ENCODE measurements at places on chromosomes 4 and X. TPM values are rescaled to one million over a fixed set of nuclear protein-coding genes. Genes with fewer than 3 reads are reported as not detected.

- H3K27ac ChIP-seq, result no peak overlapping the region
- no peak for DNase-seq
- no peaks in the 10 kb centered on the region for H3K4me1 ChIP-seq
- H3K27me3 ChIP-seq, result peaks cover 12% of the 10 kb centered on the region
Measured at GRCh38 chrX:139832718-139833309, 100.0 kb downstream of the ATP11C start.

The ANXA10 gene
- not detected for total RNA-seq

- H3K36me3 ChIP-seq, result no peaks in the 10 kb centered on the region
- no peaks in the 10 kb centered on the region for H3K27me3 ChIP-seq
- H3K4me1 ChIP-seq, result no peaks in the 10 kb centered on the region
- no peak overlapping the region for H3K4me3 ChIP-seq
Measured at GRCh38 chr4:70849291-70849690, 9.6 kb upstream of the GRSF1 start.

- DNase-seq, result no peak
- H3K4me3 ChIP-seq, result no peak overlapping the region
- no peaks in the 10 kb centered on the region for H3K36me3 ChIP-seq
- H3K27me3 ChIP-seq, result no peaks in the 10 kb centered on the region
- no peaks in the 10 kb centered on the region for H3K4me1 ChIP-seq
Measured at GRCh38 chrX:120761810-120762209, 113.9 kb downstream of the CT47B1 start.

The DDX53 gene
- not detected for total RNA-seq

GRCh38 chrX:24235084-24235710 lies 78.7 kb downstream of the SUPT20HL2 start:
- no peaks in the 10 kb centered on the region for H3K4me1 ChIP-seq
- H3K4me3 ChIP-seq, result no peak overlapping the region
- no peaks in the 10 kb centered on the region for H3K36me3 ChIP-seq
- no peak overlapping the region for H3K27ac ChIP-seq
- DNase-seq, result no peak

The LRIT3 gene
- 0.66 TPM for total RNA-seq

The MAGEB16 gene
- not detected for total RNA-seq

DNA sequence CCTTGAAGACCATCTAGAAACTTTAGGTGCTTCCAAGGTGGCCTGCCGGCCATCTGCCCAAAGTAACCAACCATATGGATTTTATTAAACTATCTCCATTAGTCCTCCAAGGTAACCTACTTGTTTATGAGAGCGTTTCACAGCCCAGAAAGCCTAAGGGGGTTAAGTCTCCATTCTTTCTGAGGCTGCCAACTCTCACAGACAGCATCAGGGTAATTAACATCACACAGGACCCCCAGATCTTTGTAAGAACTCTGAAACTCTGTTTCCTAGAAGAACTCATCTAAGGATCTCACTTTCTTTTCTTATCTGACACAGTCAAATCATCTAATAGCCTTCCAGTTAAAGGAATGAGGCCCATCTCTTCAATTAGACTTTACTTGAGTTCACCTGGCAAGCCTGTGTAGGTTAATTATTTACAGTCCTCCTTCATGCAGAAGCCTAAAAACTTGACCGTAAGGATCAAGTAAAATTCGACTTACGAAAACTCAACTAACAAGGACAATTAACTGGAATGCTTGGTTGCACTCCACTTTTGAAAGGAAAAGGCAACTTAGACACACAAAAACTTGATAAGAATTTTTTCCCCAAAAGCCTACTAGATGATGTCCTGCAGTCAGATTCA lies 252.5 kb downstream of the GRIA3 start:
- DNase-seq, result no peak
- no peak overlapping the region for H3K4me3 ChIP-seq
- no peak overlapping the region for H3K27ac ChIP-seq
- no peaks in the 10 kb centered on the region for H3K4me1 ChIP-seq
- H3K36me3 ChIP-seq, result no peaks in the 10 kb centered on the region
- H3K27me3 ChIP-seq, result no peaks in the 10 kb centered on the region

GRCh38 chrX:111869639-111870034 lies 6.3 kb upstream of the TRPC5OS start:
- H3K4me3 ChIP-seq, result no peak overlapping the region
- peaks cover 57% of the 10 kb centered on the region for H3K27me3 ChIP-seq
- H3K36me3 ChIP-seq, result no peaks in the 10 kb centered on the region

DNA sequence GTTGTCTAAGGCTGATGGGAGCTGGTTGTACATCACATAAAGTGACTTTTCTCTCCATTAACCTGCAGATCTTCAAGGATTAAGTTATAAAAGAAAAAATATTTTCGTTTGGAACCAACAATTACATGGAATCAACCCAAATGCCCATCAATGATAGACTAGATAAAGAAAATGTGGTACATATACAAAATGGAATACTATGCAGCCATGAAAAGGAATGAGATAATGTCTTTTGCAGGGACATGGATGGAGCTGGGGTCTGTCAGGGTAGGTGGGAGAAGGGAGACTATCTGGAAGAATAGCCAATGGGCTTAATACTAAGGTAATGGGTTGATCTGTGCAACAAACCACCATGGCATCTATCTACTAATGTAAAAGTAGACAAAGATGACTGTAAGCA lies 313.2 kb downstream of the FSTL5 start:
- no peak overlapping the region for H3K27ac ChIP-seq
- no peaks in the 10 kb centered on the region for H3K27me3 ChIP-seq
- no peaks in the 10 kb centered on the region for H3K36me3 ChIP-seq
- no peak overlapping the region for H3K4me3 ChIP-seq

DNA sequence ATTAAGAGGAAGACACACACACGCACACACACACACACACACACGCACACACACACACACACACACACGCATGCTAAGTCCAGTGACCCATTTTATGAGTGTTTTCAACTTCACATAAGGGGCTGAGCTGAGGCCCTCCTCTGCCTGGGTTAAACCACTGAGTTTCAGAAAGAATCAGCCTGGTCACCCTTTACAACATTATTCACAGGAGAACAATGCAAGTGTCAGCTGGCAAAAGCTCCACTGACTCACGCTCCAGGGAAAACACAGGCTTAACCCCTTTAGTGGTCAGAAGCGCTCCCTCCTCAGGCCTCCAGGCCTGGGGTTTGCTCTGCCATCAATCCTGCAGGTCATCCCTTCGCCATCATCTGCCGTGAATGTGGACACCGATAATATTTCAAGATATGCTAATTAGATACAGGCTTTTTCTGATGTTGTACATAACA lies 46.9 kb downstream of the ACOX3 start:
- H3K4me3 ChIP-seq, result no peak overlapping the region
- no peaks in the 10 kb centered on the region for H3K27me3 ChIP-seq
- H3K4me1 ChIP-seq, result no peaks in the 10 kb centered on the region

GRCh38 chrX:103376979-103377324 lies 614 bp downstream of the BEX3 start:
- H3K36me3 ChIP-seq, result no peaks in the 10 kb centered on the region
- peak overlapping the region; percentile 66 for H3K4me3 ChIP-seq
- no peaks in the 10 kb centered on the region for H3K4me1 ChIP-seq
- peaks cover 22% of the 10 kb centered on the region for H3K27me3 ChIP-seq
- peak overlapping the region; percentile 94 for H3K27ac ChIP-seq
- DNase-seq, result no peak

The IGFBP7 gene
- total RNA-seq, result 205 TPM

GRCh38 chr4:89469930-89470375 lies 162.4 kb upstream of the GPRIN3 start:
- H3K36me3 ChIP-seq, result no peaks in the 10 kb centered on the region
- no peaks in the 10 kb centered on the region for H3K27me3 ChIP-seq
- no peak for DNase-seq
- H3K4me3 ChIP-seq, result no peak overlapping the region
- H3K27ac ChIP-seq, result no peak overlapping the region
- H3K4me1 ChIP-seq, result no peaks in the 10 kb centered on the region

The FRMPD3 gene
- 0.59 TPM for total RNA-seq

DNA sequence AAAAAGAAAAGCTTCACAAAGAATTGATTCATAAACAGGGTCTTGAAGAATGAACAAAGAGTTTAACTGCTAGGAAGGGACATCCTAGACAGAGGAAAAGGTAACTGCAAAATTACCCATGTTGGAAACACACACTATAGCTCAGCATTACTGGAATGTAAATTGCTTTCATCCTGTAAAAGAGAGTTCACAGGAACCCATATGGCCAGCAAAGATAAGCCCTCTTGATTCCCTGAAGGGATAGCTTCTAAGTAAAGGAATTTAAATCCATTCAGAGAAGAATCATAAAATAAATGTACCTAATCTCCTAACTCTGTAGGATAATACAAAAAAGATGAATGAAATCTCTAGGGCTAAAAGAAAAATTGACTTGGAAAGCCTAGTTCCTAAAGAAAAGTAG lies 107.1 kb upstream of the INTU start:
- DNase-seq, result no peak
- no peaks in the 10 kb centered on the region for H3K36me3 ChIP-seq
- H3K27me3 ChIP-seq, result no peaks in the 10 kb centered on the region
